Foreskin melanocyte (primary cell): ENCODE measurements at places on chromosomes 12 and 14.

- no peak for DNase-seq
These were observed 74.3 kb downstream of the FAR2 start for GRCh38 chr12:29223426-29223825.

DNA sequence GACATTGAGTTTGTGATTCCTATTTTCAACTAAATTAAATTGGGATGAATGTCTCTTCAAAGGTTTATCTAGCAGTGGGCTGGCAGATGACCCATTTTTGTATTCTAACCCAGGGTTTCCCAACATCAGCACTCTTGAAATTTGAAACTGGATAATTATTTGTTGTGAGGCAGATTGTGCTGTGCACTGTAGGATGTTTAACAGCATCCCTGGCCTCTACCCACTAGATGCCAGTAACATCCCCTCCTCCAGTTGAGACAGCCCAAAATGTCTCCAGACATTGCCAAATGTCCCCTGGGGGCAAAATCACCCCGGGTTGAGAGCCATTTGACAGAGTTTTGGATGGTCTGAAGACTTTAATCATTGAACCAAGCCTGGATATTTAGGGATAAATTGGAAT, 11.1 kb downstream of the DAAM1 start:
- DNase-seq = no peak

DNA sequence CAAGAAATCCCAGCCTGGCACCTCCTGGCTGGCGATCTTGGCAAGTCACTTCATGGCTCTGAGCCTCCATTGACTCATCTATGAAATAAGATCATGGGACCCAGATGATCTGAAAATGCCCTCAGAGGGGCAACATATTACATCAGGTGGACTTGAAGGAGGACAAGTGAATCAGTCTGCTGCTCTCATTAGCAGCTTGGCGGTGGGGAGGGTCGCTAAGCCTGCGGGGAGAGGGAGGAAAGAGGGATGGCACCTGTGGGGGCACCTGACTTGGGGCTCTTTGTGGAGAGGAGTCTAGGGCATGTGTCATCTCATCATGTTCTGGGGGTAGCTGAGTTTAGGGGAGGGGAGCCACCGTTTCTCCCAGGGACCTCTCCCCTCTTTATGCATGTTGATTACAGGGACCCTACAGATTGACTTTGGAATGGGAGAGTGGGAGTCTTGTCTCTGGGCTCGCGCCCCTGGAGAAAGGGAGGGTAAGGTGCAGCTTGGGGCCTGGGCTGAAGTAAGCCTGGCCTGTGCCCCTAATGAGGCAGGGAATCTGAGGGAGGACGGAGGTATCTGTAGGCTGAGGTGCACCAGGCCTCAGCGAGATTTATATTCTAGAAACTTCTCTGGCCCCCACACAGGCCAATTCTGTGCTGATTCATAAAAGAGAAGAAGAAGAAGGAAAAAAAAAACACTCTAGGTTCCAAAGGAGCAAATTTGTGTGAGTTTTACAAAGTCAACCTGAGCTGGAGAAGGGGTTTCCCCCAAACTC, 29.3 kb upstream of the BATF start:
- DNase-seq = no peak

- peak; percentile 19 for DNase-seq
These were observed 10.6 kb downstream of the FICD start for GRCh38 chr12:108525681-108526080.

- DNase-seq = peak; percentile 23
These were observed 24.1 kb downstream of the NUP37 start for GRCh38 chr12:102095677-102096263.

DNA sequence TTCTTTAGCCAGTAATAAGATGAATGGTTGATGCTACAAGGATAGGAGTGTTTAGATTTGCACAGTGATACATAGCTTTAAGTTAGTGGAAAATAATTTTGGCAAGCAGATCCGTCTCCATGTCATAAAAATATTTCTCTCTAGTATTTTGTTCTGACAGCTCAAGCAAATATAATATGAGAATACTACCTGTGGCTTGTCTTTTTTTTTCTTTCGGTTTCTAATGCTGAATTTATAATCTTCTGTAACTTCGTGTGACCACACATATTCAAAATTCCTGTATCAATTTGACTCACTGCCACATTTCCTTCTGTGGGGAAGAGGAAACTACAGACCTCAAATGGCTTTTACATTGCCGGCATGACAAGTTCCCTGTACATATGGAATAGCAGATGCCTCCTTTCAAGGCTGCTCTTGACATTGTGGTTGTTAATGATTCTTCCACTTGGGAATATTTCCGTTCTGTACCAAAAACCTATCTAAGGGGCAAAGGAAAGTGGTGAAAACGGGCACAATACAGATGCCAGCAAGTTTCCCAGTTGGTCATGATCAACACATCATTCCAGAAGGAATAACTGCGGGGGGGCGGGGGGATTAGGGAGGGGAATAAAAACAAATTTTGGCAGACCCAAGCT, 103.6 kb upstream of the CCDC91 start:
- no peak for DNase-seq

DNA sequence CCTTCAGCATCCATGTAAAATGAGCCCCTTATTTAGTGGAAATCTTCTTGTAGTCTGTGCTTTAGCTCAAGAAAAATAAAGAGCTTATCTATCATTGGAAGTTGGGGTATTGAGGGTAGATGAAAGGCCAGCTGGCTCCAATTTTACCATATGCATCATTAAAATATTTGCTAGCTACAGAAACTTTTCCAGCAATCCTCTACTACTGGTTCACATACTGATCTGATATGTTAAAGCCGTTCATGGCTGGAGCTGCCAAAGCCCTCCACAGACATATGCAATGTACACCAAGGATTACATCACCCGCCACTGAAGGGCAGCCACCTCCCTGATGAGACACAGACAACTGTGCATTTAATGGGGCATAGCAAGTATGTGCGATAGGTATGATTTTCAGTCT, 1205.3 kb downstream of the GALC start:
- DNase-seq = no peak

GRCh38 chr14:66237741-66238140, 248.4 kb upstream of the CCDC196 start:
- no peak for DNase-seq
